Uterus (tissue), 4 donors: ENCODE measurements at places on chromosomes 1 and 21. TPM values are rescaled to one million over a fixed set of nuclear protein-coding genes. Genes with fewer than 3 reads are reported as not detected.
A peak's percentile ranks its signal among the peaks of the same experiment; 100 is the strongest.

The OLIG2 gene
- not detected for total RNA-seq

- no peaks in the 10 kb centered on the region for H3K4me1 ChIP-seq
- no peaks in the 10 kb centered on the region for H3K36me3 ChIP-seq
- H3K4me3 ChIP-seq = no peak overlapping the region
- no peak for DNase-seq
These were observed 24.7 kb downstream of the FMO3 start for GRCh38 chr1:171115280-171115897.

The PRDM16 gene
- total RNA-seq = 0.26 TPM

The S100A8 gene
- not detected for total RNA-seq

The DYNLT5 gene
- total RNA-seq = not detected

DNA sequence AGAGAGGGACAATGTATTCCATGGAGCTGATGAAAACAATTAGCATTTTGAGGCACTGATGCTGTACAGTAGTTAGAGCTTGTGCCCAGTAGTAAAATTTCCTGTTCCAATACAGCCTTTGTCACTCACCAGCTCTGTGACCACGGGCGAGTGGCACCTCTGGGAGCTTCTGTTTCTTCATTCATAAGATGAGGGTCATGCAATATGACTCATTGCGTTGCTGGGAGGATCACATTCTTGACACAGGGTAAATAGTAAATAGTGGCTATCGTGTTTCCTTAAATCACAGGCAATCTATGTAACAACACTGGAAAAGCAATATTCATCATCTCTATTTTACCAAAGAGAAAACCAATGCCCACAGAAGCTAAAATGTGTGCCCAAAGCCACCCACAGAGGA, 4.5 kb upstream of the LRRC52 start:
- H3K27ac ChIP-seq = no peak overlapping the region
- no peak for DNase-seq
- H3K36me3 ChIP-seq = no peaks in the 10 kb centered on the region
- no peaks in the 10 kb centered on the region for H3K27me3 ChIP-seq
- no peaks in the 10 kb centered on the region for H3K4me1 ChIP-seq

The NMNAT2 gene
- 0.85 TPM for total RNA-seq

GRCh38 chr1:8669606-8670335, 147.7 kb downstream of the RERE start:
- peak overlapping the region; percentile 56 for H3K27ac ChIP-seq
- no peaks in the 10 kb centered on the region for H3K36me3 ChIP-seq
- H3K4me3 ChIP-seq = no peak overlapping the region
- H3K4me1 ChIP-seq = peaks cover 9% of the 10 kb centered on the region
- no peak for DNase-seq
- H3K27me3 ChIP-seq = no peaks in the 10 kb centered on the region

- no peak for DNase-seq
- no peaks in the 10 kb centered on the region for H3K27me3 ChIP-seq
- peak overlapping the region; percentile 86 for H3K27ac ChIP-seq
- no peaks in the 10 kb centered on the region for H3K4me1 ChIP-seq
- no peaks in the 10 kb centered on the region for H3K36me3 ChIP-seq
These were observed 2.8 kb upstream of the NUP210L start for GRCh38 chr1:154157520-154158306.
